ENCODE measurements at places on chromosomes 11 and 22.

DNA sequence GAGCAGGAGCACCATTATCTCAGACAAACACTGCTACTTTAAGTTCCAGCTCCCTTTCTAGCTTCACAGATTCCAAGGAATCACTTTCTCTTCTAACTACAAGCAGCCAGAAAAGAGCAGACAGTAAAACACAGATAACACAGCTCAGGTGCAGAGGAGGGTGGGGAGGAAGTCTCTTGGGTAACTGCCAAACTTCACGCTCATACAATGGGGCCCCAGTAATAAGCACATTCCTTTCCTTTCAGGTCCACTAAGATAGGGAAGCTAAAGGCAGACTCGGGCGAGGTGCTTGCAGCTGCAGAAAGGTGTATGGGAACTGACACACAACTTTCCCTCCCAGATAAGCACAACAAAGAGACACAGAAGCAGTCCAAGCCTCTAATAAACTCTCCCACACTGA lies 69.2 kb upstream of the OR9G4 start:
- DNase-seq = no peak

DNA sequence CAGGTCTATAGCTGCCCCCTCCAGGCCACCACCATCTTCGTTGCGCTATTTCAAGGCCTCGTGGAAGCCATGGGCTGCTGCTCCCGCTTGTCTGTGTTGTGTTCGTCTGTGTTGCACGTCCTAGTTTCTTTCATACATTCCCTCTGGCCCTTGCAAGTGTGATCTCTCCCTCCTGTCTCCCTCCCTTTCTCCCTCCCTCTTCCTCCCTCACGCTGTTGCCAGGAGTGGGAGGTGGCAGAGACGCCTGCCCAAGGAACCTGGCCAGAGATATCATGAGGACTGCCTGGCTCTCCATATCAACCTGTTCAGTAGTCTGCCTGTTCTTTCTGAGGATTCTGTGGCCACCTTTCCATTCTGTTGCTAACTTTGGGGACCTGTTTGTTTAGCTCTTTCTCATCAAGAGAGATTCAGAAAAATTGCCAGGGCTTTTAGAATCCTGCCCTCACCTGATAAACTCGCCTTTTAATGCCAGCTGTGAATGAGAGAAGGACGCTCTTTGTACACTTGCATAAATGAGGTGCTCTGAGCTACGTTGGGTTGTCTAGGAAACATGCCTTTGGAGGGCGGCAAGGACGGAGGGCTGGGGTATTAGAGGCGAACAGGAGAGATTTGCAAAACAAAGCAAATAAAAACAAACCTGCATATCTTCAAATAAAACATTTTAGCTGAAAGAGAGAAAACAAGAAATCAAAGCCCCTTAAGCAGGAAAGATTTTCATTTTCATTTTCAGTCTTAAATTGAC lies 185.2 kb downstream of the TBC1D22A start:
- DNase-seq = no peak

- DNase-seq = no peak
Measured at GRCh38 chr11:5504403-5504921, 5.3 kb downstream of the UBQLN3 start.

GRCh38 chr22:49738006-49738405 lies 89.7 kb downstream of the BRD1 start:
- DNase-seq = no peak

DNA sequence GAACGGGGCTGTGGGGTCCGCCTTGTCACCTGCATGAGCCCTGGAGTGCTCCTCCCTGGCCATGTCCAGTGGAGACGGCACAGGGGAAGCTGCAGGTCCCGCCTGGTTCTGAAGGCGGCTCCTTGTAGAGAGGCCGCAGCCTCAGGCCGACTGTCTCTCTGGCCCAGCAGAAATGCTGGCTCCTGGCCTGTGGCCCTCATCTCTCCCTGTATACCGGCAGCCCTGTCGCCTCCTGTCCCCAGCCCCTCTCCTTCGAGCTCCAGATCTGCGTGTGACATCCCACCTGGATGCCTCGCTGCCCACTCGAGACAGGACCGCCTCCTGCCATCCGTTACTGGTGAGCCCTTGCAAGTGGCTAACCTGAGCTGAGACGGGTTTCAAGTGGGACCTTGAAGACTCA lies 73.6 kb downstream of the PHF21B start:
- no peak for DNase-seq

- DNase-seq = no peak
Measured at GRCh38 chr11:3199537-3200295, 18.9 kb downstream of the MRGPRG start.

Data from omental fat pad (tissue), 4 donors.